ENCODE measurements at places on chromosomes 7 and 10.

GRCh38 chr7:91327346-91327745 lies 63.1 kb downstream of the FZD1 start:
- DNase-seq = no peak

DNA sequence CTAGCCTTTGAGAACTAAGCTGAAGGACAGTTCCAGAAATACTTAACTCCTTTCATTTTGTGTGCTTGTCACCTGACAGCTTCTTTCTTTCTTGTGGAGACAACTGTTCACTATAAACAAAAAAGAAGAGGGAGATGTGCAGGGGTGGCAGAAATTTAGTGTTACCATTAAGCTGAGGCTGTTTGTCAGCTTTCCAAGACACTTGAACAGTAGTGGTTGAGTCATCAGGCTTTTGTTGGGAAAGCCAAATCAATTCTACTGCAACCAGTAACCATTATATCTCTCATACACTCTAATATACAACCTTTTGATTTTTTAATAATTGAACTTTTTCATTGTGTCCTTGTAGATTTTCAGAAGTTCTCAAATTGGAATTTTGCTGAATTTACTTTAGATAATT lies 75.3 kb downstream of the POLL start:
- no peak for DNase-seq

- DNase-seq = no peak
These were observed 240.2 kb downstream of the ADAM12 start for GRCh38 chr10:126147866-126148587.

GRCh38 chr10:84194424-84195043 lies at the start of gene CDHR1:
Gene CDHR1 (plus strand): TSS chr10:84194537. CDS start chr10:84194761, 224 bp downstream.
- peak; percentile 36 for DNase-seq

DNA sequence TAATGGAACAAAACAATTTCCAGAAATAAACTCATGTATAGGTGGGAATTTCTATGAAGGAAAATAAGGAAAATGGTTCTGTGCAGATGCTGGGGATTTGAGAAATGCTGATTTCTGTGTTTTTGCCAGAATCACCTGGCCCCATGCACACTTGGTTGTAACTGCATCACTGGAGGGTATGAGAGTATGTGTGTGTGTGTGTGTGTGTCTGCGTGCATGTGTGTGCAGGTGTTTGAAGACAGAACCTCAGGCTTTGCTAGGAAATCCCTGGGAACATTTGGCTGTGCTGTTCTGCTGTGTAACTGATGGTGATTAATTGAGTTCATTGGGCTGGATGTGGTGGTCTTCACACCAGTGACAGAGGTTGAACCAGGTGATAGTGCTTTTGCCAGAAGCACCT lies 141.6 kb downstream of the CAMK1D start:
- no peak for DNase-seq

- no peak for DNase-seq
These were observed 303.3 kb downstream of the IPMK start for GRCh38 chr10:57964351-57964750.

GRCh38 chr7:43869867-43870240 lies 537 bp upstream of the MRPS24 start:
- no peak for DNase-seq

GRCh38 chr7:49346195-49346899 lies 422.0 kb downstream of the CDC14C start:
- no peak for DNase-seq

DNA sequence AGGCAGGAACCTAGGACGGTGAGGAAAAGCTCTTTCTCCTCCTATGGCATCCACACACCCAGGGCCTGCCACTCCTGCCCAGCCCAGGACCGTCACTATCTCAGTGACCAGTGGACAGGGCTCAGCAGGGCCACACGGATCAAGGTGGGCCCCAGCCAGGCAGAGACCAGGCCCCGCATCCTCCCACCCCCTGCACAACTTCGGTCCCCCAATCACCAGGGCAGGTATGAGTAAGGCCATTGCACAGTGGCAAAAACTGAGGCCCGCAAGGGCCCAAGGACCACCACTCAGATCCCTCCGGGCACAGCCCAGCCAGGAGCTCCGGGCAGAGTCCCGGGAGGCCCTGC lies 30.3 kb downstream of the OAT start:
- DNase-seq = no peak

DNA sequence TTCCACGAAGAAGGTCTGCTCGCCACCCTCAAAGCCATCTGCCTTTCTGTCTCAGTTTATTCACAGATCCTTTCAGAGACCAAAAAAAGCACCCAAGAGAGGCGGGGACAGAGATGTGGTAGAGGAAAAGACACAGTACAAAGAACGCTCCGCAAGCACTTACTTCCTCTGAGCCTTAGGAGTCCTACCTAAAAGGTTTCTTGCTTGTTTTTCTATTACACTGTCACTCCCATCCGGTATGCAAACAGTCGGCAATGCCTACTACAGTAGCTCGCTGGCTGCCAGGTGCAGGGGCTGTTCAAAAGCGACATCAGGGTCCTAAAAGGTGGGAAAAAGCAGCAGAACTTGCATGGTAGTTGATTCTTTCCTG lies 816 bp downstream of the TECPR1 start:
- no peak for DNase-seq

DNA sequence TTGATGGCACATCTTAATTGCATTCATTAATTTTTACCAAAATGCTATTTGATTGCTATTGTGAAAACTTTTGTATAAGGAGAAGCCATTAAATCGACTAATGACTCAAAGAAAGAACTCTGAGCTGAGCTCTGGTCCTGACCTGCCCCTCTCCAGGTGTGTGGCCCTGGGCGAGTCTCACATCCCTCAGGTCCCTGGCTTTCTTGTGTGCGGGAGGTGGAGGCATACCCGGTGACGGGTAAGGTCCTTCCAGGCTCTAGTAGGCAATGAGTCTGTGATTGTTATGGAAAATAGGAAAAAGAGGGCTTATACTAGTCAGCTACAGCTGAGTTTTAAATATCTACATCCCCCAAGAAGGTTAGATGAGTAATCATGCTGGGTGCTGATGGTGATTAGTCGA lies 248.1 kb downstream of the GATA3 start:
- no peak for DNase-seq

DNA sequence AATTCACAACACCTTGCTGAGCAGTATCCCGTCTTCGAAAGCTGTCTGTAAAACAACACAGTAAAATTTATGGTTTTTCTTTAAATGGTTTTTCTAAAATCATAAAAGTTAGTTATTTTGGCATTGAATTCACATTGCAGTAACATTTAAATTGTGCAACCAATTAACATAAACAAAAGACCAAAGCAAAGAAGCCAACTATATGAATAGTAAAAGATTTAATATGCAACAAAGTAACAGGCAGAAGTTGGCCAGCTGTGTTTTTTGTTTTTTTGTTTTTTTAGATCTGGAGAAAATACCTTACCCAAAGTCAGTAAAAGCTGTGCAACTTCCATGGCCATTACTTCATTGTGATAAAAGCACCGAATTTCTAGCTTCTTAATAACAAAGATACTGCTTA lies 11.3 kb downstream of the SRI start:
- no peak for DNase-seq

DNA sequence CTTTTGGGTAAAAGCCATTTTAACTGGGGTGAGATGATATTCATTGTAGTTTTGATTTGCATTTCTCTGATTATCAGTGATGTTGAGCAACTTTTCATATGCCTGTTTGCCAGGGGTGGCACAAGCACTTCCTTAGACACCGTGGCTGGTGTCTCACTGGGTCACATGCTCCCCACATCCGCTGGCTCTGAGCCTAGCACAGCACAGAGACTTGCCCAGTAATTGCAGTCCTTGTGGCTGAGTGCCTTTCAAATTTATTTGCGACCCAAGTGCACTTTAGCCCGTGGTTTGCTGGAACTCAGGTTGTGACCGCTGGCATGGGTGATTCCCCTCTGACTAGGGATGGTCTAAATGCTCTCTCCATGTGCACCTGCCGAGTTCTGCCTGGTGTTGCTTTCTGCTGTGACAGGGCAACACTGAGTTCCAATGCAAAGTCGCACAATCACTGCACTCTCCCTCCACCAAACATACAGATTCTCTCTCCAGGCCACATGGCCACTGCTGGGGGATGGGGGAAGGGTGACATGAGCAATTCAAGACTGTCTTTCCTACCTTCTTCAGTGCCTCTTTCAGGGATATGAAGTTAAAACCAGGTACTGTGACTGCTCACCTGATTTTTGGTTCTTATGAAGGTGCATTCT lies 66.5 kb downstream of the ZNF277 start:
- DNase-seq = peak; percentile 11

- no peak for DNase-seq
These were observed 4.6 kb downstream of the ZNF22 start for GRCh38 chr10:45005284-45005683.

- no peak for DNase-seq
These were observed 4.4 kb downstream of the PRKAR2B start for GRCh38 chr7:107048783-107049418.

DNA sequence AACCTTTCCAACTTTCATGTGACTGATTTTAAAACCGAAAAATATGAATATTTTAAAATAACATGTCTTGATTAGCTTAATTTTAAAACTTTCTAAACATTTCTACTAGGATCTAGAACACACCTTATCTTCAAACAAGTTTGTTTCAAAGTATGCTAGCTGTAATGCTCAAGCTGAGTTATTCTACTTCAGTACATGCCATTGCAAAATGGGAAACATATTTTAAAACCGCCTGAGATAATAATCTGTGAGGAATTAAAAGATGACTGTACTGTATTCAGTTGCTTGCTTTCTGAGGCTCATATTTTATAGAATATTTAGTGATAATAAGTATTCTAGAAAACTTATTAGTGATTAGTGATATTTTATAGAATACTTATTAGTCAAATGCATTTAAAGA lies 99.6 kb downstream of the LMBR1 start:
- no peak for DNase-seq

DNA sequence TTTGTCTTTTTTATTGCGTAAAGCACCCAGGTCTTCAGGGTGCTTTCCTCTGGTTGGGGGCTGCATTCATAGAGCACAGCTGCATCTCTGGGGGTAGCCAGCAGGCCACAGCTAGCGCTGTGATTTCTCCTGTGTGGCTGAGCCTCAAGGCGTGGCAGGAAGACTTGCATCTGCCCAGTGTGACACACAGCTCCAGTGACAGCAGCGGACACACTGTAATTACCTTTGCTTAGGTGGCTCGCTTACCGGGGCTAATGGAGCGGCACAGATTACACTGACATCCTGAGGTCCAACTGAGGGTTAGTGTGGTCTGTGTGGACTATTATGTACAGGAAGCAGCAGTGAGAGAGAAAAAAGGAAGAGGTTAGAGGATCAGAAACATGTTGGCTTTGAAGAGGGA lies 27.1 kb downstream of the ABCB4 start:
- DNase-seq = no peak

DNA sequence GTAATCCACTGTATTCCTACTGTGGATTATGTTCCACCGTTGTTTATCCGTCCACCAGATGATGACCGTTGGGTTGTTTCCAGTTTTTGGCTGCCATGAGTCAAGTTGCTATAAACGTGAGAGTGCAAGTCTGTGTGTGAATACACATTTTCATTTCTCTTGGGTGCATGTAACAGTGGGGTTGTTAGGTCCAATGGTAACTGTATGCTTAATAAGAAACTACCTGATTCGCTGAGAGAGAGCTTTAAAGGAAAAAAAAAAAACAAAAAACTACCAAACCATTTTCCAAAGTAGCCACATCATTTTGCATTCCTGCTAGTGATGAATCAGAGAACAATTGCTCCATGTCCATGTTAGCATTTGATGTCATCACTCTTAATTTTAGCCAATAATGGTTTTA lies 15.9 kb downstream of the UBN2 start:
- no peak for DNase-seq

DNA sequence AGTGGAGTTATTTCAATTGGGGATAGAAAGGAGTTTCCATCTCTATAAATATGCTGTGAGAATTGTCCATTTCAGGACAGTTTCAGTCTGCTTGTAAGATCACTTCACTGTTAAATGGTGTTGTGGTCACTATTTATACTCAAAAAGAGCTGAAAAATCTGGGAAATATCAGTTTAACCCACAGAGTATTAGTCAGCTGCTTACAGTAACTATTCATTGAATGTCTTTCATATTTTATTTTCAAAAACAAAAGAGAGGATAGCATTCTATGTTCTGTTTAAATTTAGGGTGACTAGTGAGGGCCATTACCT lies 85.4 kb upstream of the PLXDC2 start:
- DNase-seq = no peak

GRCh38 chr7:70383066-70383782 lies 748.7 kb upstream of the GALNT17 start:
- no peak for DNase-seq

- no peak for DNase-seq
These were observed 47.4 kb downstream of the SH3PXD2A start for GRCh38 chr10:103807996-103808395.

DNA sequence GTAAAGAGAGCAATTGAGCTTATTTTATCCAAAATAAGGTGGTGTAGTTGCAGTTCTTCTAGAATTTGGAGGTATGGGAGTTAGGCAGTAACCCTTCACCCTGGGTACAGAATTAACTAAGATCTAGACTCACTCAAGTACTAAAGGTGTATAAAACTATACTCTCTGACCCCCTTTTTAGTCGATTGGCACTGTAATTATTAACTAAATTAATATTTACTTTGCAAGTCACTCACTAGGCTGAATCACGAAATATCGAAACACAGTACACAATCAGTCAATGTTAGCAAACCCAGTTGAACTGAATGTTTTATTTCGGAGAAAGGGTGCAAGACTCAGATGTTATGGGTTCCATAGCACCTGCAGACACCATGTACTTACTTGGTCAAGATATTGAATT lies 14.6 kb upstream of the CYP2C19 start:
- no peak for DNase-seq

DNA sequence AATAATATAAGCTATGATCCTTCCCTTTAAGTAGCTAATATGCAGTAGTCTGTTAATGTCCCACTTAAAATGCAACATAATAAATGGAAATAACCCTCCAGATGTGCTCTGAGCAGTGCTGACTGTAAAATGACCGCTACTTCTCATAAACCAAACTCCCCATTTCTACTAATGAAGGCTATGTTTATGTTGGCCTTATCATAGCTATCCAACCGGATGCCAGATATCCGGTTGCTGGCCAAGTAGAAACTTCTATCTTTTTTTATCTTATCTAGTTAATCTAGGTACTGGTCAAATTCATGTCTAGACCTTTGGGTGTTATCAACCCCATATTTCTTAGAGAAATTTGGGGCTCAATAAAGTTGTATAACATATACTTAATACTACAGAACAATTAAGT lies 56.6 kb downstream of the CHRM2 start:
- DNase-seq = no peak

DNA sequence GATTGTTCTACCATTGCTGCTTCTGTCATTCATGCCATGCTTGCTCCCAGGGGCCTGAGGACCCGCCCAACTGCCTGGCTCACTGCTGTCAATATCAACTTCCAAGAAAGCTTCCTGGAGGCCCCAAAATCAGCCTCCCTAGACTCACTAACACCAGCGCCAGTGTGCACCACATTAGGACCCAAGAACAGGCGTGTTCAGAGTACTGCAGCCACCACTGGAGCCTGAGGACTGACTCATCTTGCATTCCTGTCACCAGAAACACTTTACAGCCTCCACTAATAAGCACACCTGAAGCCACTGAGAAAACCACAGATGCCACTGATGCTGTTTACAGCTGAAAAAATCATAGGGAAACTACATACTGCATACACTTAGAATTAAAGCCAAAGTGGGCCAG lies 1284.3 kb downstream of the TYW1 start:
- DNase-seq = no peak

GRCh38 chr7:39838326-39838725 lies 111.7 kb upstream of the CDK13 start:
- DNase-seq = peak; percentile 51

GRCh38 chr7:7257899-7258692 lies 75.8 kb downstream of the C1GALT1 start:
- DNase-seq = no peak

Data from NCI-H510A (cell line).